ENCODE measurements at places on chromosomes 2 and 18.

DNA sequence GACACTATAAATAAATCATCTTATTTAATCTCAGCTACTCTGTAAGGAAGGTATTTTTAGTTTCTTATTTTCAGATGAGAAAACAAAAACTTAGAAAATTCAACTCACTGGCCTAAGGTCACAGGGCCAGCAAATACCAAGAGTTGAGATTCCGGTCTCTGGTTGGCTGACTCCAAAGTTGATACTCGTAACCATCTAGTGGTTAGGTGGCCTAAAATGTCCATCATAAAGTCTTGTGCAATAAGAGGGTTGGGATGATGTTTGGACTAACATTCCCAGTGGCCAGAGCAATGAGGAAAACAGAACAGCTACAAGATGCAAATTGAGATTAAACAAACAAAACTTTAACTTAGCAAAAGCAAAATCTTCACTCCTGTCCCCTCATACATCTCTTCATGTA lies 360.3 kb downstream of the FIGN start:
- no peak for DNase-seq

DNA sequence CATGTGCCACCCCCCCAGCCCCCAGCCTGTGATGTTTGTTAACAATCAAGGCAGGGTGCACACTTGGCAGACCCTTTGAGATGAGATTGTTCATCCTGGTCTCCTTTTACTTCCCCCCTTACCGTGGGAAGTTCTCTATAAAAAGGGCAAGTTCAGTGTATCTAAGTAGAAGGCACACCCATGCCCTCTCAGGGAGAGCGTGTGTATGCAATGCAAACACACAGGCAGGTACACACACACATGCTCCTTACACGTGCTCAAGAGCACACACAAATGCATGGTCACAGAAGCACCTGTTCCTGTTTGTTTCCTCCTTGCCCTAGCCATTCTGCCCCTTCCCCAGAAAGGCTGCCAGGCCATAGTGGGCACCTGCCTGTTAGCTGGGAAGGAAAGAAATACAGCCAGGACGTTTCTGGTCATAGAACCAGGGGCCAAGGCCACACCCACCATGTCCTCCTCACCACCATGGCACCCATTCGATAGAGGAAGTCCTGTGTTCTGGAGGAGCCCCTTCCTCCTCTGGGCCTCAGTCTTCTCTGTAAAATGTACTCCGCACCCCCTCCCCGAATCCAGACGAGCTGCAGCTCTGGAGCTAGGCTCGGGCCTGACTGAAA lies 3.1 kb downstream of the ATOH8 start:
- no peak for DNase-seq

DNA sequence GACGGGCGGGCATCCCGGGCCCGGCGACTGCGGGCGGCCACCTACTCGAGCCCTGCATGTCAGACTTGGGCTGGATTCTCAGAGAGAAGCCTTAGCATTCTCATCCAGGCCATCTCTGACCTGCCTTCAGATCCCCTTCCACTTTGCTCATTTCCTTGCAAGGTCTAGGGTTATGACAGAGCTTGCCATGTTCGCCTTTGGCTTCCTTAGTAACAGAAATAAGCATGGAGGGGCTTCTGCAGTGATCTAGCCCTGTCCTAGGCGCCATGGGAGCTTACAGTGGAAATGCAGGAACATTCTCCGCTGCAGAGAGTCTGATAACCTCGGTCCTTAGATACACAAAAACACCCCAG lies 632 bp upstream of the ACVR1 start:
- no peak for DNase-seq

GRCh38 chr2:152251211-152251610 lies 75.6 kb upstream of the STAM2 start:
- DNase-seq: no peak

- DNase-seq: no peak
Observed at GRCh38 chr2:176514276-176514675, 245.0 kb downstream of the MTX2 start.

GRCh38 chr2:190974629-190975361 lies 39.2 kb downstream of the STAT1 start:
- DNase-seq: no peak

DNA sequence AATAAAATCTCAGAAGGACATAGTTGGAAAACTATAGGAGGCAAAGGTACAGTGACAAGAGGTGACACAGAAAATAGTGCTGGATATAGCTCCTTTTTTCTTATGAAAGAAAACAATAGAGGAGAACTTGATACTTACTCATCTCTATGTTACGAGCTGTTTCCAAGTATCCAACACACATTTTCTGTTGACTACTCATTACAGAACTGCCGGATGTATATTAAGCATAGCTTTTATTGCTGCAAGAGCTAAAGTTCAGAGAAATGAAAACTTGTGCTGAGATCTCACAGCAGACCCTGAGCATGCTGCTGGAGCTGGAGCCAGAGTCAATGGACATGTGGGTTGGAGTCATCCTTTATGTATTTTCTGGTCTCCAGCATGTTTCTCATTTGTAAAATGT lies 210.0 kb upstream of the NT5C1B start:
- no peak for DNase-seq

DNA sequence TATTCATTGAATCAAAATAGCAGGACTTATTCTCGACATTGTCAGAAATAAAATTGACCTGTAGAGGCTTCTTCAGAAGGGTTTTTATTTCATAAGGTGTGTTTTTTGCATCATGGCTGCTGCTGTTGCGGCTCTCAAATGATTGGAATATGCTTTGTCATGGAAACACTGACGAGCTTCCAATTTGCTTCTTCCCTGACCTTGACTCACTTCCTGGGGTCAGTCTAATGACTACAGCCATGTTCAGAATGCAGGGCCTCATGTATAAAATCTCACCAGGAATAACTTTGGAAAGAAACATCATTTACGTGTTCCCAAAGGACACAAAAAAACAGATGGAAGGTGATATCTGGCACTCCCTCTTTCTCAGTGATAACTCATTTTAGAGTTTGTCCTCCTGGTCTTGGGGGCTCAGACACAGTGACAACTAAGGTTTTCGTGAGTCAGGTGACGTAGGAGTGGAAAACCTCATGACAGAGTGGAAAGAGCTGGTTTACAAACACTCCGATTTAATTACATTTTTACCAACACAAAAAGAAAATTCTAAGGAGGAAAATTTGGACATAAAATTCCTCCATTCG lies 467.0 kb upstream of the RAB12 start:
- no peak for DNase-seq

DNA sequence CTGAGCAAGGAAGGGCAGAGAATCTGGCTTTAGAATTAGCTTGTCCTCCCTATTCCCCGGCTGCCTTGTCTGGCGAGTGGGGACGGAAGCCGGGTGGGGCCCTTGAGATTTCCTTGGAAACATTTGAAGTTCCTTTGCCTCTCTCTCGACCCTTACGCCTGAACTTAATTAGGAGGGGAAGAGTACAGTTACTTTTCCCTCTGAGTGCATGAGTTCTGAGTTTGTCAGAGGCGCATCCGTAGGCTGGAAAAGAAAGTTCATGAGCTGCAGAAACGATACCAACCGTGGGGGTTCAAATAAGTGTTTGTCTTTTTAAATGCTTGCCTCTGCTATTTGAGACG lies 468 bp downstream of the PIKFYVE start:
- no peak for DNase-seq

GRCh38 chr18:9454061-9454703 lies 21.1 kb upstream of the RALBP1 start:
- no peak for DNase-seq

- DNase-seq: no peak
Observed at GRCh38 chr18:76547296-76547695, 52.3 kb upstream of the ZNF516 start.

DNA sequence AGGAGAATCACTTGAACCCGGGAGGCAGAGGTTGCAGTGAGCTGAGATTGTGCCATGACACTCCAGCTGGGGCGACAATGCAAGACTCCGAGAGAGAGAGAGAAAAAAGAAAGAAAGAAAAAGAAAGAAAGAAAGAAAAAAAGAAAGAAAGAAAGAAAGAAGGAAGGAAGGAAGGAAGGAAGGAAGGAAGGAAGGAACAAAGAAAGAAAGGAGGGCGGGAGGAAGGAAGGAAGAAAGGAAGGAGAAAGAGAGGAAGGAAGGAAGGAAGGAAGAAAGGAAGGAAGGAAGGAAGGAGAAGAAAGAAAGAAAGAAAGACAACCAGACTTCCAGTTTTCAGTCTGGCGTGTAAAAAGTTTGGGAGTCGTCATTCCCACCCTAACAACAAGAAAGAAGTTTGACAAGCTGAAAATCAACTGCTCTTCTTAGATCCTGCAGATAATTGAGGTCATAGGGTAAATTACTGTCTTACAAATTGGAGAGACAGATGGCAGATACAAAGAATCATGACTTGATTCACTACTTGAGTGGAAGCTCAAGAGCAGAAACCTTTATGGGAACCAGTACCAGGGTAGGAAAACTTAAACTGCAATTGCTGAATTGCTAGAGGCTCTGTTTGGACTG lies 15.1 kb upstream of the CYP27C1 start:
- no peak for DNase-seq

GRCh38 chr2:19362755-19363473 lies 4.5 kb upstream of the OSR1 start:
- peak; percentile 82 for DNase-seq

GRCh38 chr2:74406035-74406434 lies 15.4 kb downstream of the C2orf81 start:
- no peak for DNase-seq

DNA sequence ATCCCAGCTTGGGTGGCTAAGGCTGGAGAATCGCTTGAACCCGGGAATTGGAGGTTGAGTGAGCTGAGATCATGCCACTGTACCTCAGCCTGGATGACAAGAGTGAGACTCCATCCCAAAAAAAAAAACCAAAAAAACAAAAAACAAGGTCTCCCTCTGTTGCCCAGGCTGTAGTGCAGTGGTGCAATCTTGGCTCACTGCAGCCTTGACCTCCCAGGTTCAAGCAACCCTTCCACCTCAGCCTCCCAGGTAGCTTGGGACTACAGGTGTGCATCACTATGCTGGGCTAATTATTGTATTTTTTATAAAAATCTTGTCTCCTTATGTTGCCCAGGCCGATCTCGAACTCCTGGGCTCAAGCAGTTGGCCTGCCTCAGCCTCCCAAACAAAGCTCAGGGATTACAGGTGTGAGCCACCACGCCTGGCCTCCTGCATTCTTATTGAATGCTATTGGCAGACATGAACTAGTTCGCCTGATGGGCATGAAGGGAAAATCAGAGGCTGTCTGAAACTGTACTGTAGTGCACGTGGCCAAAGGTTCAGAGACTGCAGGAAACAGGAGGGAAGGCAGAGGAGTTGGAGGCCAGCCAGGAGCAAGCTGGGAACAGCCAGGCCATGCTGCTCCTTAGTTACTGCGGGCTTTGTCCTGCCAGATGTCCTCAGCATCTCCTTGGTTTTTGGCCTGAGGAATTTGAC lies 16.0 kb upstream of the ASXL2 start:
- DNase-seq: peak; percentile 13

GRCh38 chr18:13549880-13550232 lies 176.5 kb downstream of the FAM210A start:
- no peak for DNase-seq

DNA sequence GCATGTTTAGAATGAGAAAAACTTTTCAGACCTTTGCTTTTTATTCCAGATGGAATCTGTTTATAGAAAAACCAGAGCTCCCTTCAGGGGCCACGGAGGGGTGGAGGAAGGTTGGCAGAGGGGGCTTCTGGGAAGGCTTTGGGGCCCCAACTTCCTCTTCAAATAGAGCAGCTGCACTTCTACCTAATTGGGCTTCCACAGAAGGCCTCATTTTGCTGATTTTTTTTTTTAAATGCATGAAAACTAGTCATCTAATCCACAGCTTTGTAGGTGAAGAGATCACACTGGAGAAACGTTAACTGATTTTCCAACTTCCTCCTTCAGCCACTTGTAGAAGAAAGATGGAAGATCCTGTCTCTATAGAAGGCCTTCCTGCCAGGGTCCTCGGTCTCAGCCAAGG lies 181.8 kb downstream of the BCL11A start:
- DNase-seq: no peak

GRCh38 chr2:145985517-145985916 lies 1465.6 kb upstream of the ZEB2 start:
- DNase-seq: no peak

DNA sequence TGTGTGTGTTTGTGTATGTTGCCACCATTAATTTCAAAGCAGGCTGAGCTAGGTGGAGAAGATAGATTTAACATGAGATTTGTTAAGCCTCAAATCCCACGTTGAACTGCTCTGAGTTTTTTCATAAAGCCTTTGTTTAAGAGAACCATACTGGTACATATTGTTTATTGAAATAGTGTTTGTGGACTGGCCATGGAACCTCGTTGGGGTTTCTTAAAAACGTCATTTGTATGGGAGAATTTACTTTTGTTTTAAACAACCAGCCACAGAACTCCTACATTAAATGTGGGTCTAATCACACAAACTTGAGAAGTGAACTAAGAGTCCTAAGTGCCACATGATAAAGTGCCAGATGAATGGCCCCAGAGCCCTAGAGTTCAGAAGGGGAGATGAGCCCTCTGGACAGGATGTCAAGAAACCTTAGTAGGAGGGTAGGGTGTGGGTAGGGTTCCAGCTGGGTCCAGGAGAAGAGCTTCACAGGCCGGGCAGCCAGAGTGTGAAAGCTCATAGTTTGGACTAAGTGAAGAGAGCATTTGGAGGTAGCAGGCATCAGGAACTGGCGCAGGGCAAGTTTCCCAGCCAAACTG lies 120.6 kb upstream of the EML6 start:
- no peak for DNase-seq

GRCh38 chr18:10878703-10879102 lies 270.7 kb downstream of the PIEZO2 start:
- no peak for DNase-seq

DNA sequence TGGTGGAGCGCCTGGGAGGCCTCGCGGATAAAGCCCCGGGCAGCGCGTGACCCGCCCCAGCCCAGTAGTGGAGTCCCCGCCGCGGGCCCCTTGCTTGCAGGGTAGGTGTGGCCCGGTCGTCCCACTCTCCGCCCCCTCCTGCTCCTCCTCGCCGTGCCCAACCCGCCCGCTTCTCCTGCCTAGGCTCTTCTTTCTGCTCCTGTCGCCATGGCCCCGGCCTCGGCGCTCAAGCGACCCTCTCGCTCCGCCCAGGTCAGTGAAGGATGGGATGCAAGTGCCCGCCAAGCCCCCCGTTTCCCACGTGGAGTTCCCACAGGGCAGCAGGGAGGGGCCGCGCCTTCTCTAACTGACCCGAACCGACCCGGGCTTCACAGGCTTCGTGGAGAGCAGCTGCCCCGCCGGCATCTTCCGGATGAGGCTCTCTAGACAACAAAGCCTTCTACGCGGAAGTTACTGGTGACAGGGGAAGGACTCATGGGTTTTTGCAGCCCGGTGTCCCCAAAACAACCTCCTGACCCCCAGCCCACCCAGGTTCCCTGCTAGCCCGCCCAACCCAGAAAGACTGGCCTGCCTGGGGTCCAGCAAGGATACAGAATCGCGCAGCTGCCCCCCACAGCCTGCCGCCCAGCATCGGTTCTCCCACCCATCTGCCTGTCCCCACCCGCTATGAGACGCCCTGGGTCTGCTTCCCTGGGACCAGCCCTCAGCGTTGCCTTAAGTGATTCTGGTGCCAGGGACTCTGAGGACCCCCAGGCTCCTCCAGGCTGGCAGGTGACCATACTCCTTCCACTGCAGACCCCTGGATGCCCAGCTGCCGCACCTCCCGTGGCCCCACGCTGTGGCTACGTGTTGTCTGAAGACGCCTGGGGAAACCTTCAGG lies 32.8 kb downstream of the TTC32 start:
- peak; percentile 28 for DNase-seq

- no peak for DNase-seq
Observed at GRCh38 chr2:181570833-181571661, 85.9 kb downstream of the CERKL start.

Measured in Calu3 (cell line).